ENCODE measurements at places on chromosomes 2 and 18.

- DNase-seq: no peak
Observed at GRCh38 chr2:209985874-209986273, 16.6 kb upstream of the RPE start.

- no peak for DNase-seq
Observed at GRCh38 chr2:200338692-200339091, 32.2 kb downstream of the SPATS2L start.

DNA sequence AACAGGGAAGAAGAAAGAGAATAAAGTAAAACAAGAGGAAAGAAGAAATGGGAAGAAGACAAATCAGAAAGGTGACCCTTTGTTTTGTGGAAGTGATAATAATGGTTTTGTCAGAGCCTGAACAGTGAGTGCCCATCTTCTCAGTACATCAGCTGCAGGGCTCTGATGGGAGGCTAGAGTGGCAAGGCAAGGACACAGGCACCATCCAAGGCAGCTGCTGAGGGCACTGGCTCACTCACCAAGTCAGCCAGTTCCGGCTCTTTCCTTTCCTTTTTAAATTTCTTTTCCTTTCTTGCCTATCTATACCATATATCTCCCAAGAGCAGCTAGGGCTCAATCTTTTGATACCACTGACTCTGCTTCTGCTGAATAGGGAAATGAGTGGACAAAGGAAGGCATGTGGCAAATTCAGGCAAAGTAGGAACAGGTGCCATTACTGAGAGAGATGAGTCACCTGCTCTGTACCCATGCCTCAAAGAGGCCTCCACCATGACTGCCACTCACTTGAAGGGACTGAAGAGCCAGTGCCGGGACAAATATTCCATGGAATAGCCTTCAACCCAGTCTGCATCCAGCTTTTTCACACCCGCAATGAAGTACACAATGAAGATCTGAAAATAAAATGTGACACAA lies 6.2 kb downstream of the GGCX start:
- no peak for DNase-seq

DNA sequence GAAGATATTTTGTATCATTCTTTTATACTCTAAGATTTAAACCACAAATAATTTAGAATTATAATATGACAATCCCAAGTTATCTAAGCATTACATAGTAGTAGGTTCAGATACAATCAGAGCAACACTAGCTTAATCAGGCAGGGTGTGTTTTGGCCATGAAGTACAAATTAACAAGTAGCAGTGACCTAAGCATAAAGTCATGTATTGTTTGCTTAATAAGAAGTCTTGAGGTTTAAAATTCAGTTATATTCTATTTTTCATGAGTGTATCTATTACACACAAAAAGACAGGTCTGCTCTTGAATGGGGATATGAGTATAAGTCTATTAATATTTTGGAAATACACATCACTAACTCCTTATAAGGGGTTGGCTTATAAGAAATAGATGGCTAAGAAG lies 39.9 kb downstream of the DYNAP start:
- DNase-seq: no peak

DNA sequence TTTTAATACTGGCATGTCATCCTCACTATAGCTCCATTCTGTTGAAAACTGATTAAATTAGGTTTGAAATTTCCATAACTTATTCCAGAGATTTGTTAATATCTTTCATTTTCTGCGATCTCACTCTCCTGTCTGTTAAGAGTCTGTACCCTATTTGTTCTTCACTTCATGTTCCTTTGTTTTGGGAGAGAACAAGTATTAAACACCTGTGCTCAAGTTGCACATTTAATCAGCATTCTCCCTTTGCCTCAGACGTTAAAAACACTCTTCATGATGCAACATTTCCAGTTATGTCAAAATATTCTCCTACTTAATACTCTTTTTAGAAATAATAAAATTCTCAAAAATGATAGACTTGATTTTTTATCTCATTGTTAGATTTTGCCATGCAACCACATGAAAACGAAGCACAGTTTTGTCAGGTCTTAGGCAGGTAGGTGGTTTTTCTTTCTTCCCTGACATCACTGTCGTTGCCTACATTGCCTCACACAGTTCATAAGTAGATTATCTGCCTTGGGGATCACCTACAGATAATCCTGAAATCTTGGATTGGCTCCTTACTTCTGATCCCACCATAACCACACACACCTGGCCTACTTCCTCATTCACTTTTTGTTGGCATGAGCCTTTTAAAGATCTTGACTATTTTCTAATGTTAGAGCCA lies 109.9 kb downstream of the GAREM1 start:
- no peak for DNase-seq

GRCh38 chr2:44616667-44617155 lies 255.0 kb downstream of the CAMKMT start:
- DNase-seq: no peak

GRCh38 chr2:206482123-206482522 lies 38.8 kb downstream of the ADAM23 start:
- no peak for DNase-seq

GRCh38 chr2:187709065-187709464 lies 154.8 kb upstream of the TFPI start:
- DNase-seq: no peak

DNA sequence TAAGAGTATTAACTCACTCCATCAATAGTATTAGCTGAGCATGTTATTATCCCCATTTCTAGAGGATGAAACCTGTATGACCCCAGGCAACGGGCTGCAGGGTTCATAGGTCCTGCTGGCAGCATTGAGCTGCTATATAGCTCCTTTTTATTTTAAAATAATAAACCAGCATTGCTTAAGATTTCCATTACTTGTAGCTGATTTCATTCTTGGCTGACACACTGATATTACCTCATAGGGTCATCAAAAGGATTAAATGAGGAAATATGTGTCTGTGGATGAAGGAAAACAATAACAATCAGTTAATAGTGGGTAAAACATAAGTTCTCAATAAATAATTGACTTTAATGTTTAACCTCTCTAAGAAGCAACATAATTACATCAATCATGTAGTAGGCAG lies 48.3 kb upstream of the NRP2 start:
- DNase-seq: no peak

DNA sequence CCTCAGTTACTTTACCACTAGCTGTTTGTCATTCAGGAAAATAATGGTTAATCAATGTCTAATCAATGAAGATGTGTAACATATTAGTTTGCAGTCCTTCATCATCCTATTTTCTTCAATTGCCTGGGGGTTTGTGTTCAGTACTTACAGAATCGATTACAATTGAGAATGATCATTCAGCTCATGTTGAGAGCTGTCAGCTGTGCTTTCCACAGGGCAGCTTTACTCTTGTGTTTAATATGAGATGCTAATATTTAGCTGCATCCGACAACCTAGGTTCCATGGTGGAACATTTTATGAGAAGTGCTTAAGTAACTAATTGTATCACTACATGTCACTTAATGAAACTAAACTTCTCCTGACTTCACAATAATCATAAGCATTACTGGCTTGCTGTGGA lies 191.9 kb downstream of the GRB14 start:
- DNase-seq: no peak

GRCh38 chr2:224994242-224994823 lies 47.9 kb downstream of the DOCK10 start:
- no peak for DNase-seq

- no peak for DNase-seq
Observed at GRCh38 chr2:105822186-105822585, 77.5 kb downstream of the NCK2 start.

DNA sequence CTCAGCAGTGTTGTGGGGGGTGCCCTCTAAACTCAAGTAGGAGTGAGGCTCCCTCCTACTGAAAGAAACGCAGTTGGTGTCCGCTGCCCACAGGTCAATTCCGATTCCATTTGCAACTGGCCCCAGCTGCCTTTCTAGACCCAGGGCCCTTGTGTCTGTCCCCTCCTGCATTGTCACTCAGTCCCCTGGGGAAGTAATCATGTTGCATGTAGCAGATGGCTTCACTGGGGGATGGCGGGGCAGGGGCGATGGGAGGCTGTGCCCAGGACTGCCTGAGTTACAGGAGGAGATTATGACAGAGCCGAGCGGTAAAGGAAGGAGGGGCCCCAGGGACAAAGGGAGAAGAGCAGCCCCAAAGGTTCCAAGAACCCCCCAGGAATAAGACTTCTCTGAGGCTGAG lies 62.5 kb upstream of the SH3RF3 start:
- no peak for DNase-seq

- DNase-seq: peak; percentile 7
Observed at GRCh38 chr18:49561289-49562193, at the start of gene LIPG. Gene LIPG (plus strand): TSS chr18:49562057. CDS start chr18:49562309, 252 bp downstream.

GRCh38 chr2:178227187-178227586 lies 32.9 kb downstream of the OSBPL6 start:
- no peak for DNase-seq

DNA sequence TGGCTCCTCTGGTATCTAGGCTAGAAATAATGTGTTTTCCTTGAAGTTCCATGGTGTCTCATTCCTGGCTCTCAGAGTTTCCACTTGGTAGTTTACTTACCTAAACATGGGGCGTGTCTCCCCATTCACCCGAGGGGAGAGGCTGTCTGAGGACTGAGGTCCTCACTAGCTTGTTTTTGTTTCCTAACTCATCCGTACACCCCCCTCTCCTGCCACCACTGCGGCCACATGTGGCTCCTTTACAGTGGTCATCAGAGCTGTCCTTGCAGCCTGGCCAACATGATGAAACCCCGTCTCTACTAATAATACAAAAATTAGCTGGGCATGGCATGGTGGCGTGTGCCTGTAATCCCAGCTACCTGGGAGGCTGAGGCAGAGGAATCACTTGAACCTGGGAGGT lies 106.0 kb downstream of the ASAP2 start:
- no peak for DNase-seq

- no peak for DNase-seq
Observed at GRCh38 chr18:36513556-36513955, 216.0 kb downstream of the FHOD3 start.

DNA sequence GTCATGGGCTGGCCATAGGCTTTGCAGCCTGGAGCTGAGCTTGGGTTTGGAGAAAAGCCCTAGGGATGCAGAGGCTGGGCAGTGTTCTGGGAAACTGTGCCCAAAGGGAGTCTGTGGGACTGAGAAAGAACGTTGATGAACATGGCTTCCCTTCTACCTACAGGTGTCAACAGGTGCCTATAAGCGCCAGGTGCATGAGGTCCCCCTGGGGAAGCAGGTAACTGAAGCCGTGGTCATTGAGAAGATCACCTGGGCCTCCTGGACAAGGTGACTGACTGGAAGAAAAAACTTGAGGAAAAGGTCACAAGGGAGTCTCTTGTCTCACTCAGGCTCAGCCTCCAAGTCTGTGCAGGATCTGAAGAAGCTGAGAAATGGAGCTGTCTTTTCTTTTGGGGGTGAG lies 83.4 kb downstream of the RTN4 start:
- no peak for DNase-seq

DNA sequence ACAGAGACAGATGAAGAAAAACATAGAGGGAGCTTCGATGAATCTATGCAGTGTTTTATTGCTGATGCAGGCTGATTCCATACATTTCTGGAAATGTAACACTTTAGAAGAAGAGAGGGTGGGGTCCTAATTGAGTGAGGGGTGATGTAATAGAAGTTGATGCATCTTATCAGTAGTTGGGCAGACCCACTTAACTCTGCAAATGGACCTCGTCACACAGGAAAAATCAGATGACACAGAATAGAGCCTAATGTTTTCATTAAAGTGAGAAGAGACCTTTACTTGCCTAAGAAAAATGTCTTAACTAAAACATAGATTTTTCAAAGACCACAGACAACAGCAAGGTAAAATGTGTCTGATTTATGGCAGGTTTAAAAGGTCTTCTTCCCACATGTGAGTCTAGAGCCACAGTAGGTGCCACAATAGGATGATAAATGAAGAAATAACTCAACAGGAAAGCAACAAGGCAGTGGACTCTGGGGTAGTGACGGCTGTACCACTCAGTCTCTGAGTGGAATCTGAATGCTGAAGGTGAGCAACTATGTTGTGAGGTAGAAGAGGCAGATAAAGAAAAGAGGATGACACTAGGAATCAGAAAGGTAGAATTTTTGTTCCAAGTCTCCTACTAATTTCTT lies 414.7 kb upstream of the PIK3C3 start:
- no peak for DNase-seq

DNA sequence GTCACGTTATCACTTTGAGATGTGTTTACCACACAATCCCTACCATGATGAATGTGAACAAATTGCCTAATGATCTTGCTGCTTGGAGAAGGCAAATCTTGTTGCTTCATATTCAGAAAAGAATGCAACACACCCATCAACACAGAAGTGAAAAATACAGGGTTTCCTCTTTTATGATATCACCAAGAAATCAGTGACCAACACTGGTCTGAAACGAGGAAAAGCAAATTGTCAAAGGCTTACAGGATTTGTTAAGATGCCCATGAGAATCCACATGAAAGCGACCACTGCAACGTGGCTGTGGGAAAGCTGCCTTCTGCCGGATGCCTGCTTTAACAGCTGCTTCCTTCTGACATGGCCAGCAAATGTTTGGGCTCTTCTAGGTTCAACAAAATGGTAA lies 397.6 kb upstream of the LRATD1 start:
- no peak for DNase-seq

DNA sequence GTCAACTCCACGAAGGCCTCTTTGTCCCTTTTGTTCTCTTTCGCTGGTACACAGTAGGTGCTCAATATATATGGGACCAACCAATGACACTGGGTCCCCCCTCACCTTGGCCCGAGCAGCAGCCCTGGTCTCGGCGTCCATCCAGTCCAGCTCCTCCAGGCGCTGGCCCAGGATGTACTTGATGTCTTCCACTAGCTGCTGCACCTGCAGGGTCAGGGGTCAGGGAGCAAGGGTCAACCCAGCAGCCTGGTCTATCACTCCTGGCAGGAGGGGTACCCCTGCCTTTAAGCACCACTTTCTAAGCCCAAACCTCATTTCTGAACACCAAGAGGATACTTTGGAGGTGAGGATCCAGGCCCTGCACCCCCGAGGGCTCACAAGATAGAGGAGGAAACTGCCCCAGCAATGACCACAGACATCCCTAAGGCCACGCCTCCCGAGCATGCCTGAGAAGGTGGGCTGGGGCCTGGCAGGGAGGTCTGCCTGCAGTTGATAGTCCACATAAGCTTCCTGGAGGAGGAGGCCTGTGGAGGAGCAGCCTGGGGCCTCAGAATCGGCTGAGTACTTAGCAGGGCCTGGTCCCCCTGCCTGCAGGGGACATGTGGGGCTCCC lies 4.2 kb downstream of the ECEL1 start:
- DNase-seq: no peak

GRCh38 chr18:45938488-45938935 lies 28.6 kb downstream of the EPG5 start:
- DNase-seq: no peak

GRCh38 chr2:134368009-134368817 lies 114.3 kb downstream of the MGAT5 start:
- DNase-seq: no peak

DNA sequence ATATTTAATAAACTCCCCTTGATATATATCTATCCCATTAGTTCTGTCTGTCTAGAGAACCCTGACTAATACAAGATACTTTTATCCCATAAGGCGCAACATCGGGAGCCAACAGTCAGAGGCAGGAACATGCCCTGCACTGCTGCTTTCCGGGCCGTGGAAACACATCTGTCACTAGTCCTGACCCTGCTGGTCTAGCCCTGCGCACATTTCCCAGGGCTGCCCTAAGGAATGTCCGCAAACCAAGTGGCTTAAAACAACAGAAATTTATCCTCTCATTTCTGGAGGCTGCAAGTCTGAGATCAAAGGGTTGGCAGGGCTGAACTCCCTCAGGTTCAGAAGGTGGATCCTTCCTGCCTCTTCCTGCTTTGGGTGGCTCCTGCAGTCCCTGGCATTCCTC lies 114.2 kb upstream of the TPO start:
- no peak for DNase-seq

All from activated T-helper 1 cell treated with anti-CD3 and anti-CD28 coated beads, Interleukin-2, amount 50 U/mL, for 16 hours (primary cell).